NCI-H774 (cell line): ENCODE measurements at places on chromosomes 7 and 10.

GRCh38 chr10:3132036-3133025 is 40.3 kb downstream of the PITRM1 start:
- no peak for DNase-seq

DNA sequence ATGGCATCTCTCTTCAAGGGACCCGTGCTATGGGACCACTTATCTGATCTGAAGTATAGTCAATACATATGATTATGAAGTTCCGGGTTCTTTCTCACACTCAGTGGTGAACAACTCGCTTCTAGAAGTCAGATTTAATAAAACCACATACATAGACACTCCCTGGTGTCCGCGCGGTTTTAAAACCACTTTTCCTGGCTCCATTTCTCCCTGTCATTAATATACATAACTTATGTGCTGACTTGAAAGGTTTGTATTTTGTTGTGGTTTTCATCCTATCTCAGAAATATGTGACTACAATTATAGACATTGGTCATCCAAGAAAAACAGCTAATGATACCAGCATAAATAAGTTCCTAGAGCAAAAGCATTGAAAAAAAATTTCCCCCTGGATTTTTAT is 34.0 kb downstream of the SVIL start:
- no peak for DNase-seq

- DNase-seq = no peak
These were observed 46.2 kb downstream of the CAV1 start for GRCh38 chr7:116571037-116571436.

DNA sequence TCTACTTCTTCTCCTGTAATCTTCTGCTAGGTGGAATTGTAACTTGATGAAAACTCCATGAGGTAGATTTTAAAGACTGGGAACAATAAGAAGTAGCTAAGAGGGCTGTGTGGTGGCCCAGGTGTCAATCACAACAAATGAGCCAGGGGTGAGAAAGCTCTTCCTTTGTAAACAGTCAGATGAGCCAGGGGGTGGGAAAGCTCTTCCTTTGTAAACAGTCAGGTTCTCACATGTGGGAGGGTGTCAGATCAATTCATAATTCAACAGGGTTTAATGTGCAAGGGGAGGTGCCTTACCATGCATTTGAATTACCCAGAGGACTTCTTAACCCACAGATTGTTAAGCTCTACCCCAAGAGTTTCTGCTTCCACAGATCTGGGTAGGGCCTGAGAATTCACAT is 312.4 kb upstream of the AUTS2 start:
- DNase-seq = no peak

DNA sequence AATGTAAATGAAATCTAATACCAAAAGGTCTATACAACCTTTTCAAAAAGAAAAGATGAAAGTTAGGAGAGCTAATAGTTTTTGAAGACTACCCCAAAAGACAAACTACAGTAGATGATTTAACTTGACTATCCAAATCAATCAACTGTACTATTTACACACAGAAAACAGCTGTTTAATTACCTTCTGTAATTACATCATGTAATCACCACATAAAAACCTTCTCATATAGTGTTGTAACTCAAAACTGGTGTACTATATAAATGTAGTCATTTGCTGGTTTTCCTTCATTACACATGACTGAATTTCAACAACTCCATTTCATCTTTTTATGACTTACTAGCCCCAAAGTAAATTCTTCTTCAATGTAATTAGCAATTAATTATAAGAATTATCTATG is 4.5 kb downstream of the RTKN2 start:
- DNase-seq = no peak

- DNase-seq = no peak
These were observed 335.4 kb upstream of the PFKP start for GRCh38 chr10:2731940-2732339.

GRCh38 chr7:1707756-1708595 is 37.9 kb downstream of the ELFN1 start:
- no peak for DNase-seq

GRCh38 chr10:27687743-27688142 is 57.9 kb downstream of the MKX start:
- no peak for DNase-seq

DNA sequence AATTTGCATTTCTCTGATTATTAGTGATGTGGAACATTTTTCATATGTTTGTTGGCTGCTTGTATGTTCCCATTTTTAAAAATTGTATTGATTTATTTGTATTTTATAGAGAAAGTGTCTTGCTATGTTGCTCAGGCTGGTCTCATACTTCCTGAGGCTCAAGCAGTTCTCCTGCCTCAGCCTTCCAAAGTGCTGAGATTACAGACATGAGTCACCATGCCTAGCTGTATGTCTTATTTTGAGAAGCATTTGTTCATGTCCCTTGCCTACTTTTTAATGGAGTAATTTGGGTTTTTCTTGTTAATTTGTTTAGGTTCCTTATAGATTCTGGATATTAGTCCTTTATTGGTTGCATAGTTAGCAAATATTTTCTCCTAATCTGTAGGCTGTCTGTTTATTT is 214.2 kb upstream of the KAT6B start:
- no peak for DNase-seq

- DNase-seq = no peak
These were observed 34.1 kb upstream of the RET start for GRCh38 chr10:43042503-43043341.

GRCh38 chr10:132980426-132981172 is 38.2 kb upstream of the CFAP46 start:
- DNase-seq = no peak

DNA sequence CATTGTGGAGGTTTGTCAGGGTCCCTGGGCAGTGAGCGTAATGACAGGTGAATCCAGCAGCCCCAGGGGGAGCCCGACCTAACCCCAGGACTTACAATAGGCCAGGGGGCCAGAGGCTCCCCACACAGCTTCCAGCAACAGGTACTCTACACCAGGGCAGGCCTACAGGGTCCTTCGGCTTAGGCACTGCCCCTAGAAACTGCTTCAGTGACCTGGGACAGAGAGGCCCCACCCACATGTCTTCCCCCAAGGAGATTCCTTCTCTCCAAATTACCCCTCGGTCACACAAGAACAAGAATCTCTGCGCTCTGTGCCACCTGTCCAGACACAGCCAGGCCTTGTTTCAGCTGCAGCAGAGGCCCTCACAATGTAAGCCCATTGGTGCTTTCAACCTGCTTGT is 24.4 kb downstream of the SKIDA1 start:
- DNase-seq = no peak

- peak; percentile 60 for DNase-seq
These were observed 70.4 kb upstream of the ITPRID1 start for GRCh38 chr7:31443457-31443856.

GRCh38 chr10:73589563-73590126 is 1.5 kb downstream of the USP54 start:
- no peak for DNase-seq

GRCh38 chr10:73467206-73467605 is 28.6 kb downstream of the PPP3CB start:
- DNase-seq = no peak

DNA sequence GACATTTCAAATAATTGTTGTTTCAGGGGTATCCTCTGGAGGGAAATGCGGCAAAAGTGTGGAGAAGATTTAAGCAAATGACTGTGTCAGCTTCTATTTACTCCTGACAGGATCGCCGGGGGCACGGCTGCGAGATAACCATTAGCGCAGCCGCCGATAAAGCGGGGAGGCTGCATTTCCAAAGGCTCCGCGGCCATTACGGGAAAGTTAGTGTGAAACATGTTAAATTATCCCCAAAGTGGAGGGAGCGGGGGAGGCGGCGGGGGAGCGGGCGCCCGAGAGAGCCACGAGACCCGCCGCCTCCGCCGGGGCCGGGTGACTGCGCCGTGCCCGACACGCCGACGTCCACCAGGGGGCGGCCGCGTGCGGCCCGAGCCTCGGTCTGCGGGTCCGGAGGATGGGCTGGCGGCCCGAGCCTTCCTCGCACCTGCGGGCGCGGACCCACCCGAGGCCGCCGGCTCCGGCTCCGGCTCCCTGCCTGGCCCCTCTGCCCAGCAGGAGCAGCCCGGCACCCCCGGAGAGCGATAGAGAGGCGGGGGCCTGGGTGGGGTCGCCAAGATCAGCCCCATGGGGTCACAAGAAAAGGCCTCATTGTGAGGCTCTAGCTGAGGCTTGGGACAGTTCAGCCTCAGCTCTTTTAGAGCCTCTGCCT is 74.4 kb upstream of the PAX2 start:
- no peak for DNase-seq

DNA sequence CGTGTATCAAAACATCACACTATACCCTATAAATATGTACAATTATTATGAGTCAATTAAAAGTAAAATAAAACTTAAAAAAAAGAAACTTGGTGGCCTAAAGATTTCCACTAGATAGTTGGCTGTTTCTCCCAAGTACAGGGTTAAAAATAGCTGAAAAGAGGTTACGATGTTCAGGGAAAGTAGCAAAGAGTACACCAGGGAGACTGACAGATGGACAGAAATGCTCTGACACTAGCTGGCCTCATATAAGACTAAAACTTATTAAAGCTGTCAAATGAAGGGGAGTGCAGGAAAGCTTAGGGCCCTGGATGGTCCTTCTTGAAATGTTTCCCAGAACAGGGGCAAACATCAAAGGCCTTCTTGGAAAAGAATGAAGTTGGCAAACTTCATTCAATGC is 51.3 kb downstream of the TCAF1 start:
- DNase-seq = no peak

DNA sequence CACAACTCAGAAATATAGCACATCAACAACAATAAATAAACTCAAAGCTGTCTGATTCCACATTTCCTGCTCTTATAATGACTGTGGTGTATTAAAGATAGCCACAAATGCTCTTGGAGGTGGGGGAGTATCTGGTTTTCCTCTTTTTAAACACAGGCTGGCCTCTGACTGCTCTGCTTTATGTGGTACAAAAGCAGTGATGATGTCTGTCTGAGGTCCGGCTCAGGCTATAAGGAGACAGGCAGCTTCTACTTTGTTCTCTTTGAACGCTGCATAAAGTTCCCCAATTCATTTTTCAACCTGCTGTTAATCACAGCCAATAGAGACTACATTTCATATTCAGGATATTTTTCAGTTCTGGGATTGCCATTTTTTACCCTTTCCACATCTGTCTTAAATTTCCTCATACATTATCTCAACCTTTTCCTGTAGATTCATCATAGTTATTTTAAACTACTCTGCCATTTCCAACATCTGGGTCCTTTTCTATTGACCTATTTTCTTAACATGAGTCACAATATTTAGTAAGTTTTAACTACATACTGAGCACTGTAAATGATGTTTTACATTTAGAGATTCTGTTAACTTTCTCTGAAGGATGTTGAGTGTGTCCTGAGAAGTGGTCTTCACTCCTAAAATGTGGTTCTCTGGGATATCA is 64.9 kb downstream of the CRPPA start:
- no peak for DNase-seq

GRCh38 chr10:88923520-88923919 is 29.1 kb downstream of the ACTA2 start:
- DNase-seq = no peak

DNA sequence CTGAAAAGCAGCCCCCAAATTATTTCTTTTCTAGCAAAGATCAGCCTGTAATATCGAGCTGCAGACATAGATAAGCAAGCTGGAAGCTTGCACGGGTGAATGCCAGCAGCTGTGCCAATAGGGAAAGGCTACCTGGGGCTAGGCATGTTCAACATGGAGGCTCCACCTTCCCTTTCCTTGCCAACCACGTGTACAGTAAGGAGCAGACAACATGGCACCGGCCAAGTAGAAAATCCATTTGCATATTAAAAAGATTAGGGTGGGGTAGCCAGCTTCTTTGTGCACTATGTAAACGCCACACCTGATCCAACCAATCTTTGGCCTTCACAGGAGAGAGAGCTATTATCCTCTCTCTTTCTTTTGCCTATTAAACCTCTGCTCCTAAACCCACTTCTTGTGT is 56.7 kb upstream of the SEPHS1 start:
- DNase-seq = peak; percentile 1

- DNase-seq = no peak
These were observed 54.5 kb downstream of the GRB10 start for GRCh38 chr7:50728184-50728583.

DNA sequence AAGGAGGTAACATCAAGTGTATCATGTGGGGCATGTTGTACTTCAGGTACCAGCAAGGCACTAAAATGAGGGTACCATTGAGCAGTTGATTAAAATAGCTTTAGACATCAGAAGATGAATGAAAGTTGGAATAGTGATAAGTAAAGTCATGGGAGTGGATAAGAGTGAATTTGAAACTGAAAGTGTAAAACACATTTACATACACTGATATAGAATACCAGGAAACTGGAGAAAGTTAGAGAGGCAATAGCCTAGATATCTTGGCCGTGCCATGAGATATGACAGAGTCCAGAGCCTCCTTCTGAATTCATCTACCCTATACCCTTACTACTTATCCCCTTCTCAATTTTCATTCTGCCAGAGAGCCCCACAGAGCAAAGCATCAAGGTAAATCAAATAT is 76.6 kb downstream of the GRM3 start:
- DNase-seq = no peak

DNA sequence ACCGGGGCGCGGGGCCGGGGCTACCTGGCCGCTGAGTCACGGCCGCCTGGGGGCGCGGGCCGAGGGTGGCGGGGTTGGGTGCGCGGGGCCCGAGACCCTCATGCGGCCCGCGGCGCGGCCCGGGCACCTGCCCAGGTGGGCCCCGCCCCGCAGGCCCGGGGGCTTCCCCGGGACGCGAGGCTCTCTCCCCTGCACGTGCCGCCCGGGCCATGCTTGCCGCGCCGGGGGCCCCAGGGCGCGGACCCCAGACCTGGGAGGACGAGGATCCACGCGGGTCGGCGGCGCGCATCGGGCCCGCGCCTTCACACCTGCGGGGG is 402 bp downstream of the MAFK start:
- DNase-seq = no peak

GRCh38 chr10:114931072-114931679 is 6.8 kb upstream of the TRUB1 start:
- DNase-seq = no peak

DNA sequence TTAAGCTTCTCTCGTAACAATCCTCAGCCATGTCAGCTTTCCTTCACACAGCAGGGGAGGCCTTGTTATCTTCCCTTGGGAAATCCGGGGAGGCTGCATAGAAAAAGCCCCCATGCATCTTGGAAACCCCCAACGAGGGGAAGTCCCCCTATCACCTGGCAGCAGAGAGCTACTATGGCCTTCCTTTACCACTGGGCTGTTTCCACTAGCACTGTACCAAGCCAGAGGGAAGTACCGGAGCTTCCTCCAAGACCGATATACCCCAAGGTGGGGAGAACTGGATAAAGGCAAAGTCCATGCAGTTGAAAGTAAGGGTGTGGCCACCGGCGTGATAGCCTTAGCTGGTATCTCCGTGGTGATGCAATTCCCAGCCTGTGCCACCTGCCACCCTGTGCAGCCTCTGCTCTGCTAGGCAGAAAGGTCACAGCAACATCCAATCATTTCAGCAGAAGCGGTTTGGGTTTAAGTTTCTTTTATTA is 4.4 kb upstream of the CLIP2 start:
- no peak for DNase-seq

DNA sequence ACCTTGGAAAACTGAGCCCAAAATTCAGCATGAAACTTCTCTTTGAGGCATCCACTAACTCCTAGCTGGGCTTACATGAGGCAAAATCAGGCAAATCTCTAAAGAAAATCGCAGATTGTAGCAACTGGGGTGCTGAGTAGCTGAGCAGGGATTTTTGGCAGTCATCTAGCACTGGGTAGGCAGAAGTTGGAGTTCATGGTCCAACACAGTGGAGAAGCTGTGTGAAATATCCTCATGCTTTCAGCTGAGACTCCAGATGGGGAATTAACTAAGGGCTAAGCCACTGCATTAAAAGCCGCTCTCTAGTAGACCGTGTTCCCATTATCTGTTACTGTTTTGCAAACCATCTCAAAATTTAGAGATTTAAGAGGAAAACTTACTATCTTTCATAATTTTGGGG is 240.1 kb upstream of the PHYHIPL start:
- no peak for DNase-seq

GRCh38 chr10:32961343-32961894 is 3.4 kb upstream of the ITGB1 start:
- no peak for DNase-seq
